Fibroblast of skin of right biceps (primary cell): ENCODE measurements at places on chromosomes 1 and 21.

- DNase-seq, result no peak
These were observed 363.1 kb downstream of the PLPP3 start for GRCh38 chr1:56216218-56216617.

- no peak for DNase-seq
These were observed 75.0 kb downstream of the CENPF start for GRCh38 chr1:214677945-214678344.

DNA sequence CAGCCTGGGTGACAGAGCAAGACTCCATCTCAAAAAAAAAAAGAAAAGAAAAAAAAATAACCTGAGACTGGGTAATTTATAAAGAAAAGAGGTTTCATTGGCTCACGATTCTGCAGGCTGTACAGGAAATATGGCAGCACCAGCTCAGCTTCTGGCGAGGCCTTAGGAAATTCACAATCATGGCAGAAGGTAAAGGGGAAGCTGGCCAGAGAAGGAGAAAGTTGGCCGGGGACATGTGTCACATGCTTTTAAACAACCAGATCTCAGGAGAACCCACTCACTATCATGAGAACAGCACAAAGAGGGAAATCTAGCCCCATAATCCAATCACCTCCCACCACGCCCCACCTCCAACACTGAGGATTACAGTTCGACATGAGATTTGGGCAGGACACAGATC is 125.3 kb downstream of the DISP1 start:
- DNase-seq, result no peak

GRCh38 chr1:208042041-208042615 is 131.2 kb upstream of the CD34 start:
- no peak for DNase-seq

DNA sequence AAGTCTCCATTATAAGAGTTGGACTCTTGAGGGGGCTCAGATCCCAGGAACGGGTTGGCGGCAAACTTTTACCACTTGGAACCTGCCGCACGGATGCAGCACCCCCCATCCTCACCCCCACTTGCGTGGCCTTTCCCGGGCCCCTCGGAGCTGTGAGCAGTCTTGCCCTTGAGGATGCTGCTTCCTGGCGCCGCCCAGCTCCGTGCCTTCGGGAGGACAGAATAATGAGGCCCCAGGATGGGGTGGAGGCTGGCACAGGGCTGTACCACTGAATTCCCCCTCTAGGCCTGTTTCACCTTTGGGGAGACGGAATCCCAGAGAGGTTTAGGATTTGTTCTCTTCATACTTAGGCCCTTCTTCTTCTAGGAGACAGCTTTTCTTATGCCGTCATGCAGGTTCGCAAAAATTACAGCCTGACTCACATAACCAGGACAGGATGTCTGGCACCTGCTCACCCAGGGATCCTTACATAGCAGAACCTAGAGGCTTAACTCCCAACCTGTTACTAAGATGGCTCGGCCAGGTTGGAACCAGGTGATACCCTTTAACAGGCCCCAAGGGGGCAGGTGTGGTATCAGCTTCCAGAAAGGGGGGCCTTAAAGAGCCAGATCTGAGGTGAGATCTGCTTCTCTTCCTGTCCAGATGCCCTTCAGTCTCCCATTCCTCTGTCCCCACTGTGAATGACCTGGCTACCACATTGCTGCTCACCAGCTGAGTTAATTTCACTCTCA is 1.5 kb downstream of the TRNP1 start:
- no peak for DNase-seq

- DNase-seq, result no peak
These were observed 806.1 kb downstream of the LTN1 start for GRCh38 chr21:28186604-28187003.

DNA sequence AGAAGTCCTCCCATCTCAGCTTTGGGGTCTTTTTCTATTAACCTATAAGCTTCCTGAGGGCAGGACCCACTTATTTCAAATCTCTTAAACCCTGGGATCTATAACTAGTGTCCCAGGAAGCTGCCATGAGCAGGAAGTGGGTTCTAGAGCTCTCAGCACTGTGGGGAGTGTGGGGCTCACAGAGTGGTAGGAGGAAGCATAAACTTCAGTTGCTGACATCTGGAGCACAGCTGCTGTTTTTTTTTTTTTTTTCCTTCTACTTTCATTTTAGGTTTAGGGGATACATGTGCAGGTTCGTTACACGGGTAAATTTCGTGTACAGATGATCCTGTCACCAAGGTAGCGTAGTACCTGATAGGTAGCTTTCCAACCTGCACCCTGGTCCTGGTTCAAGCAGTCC is 59.3 kb downstream of the AK4 start:
- DNase-seq, result no peak

GRCh38 chr1:246117066-246117791 is 389.9 kb downstream of the SMYD3 start:
- peak; percentile 50 for DNase-seq

DNA sequence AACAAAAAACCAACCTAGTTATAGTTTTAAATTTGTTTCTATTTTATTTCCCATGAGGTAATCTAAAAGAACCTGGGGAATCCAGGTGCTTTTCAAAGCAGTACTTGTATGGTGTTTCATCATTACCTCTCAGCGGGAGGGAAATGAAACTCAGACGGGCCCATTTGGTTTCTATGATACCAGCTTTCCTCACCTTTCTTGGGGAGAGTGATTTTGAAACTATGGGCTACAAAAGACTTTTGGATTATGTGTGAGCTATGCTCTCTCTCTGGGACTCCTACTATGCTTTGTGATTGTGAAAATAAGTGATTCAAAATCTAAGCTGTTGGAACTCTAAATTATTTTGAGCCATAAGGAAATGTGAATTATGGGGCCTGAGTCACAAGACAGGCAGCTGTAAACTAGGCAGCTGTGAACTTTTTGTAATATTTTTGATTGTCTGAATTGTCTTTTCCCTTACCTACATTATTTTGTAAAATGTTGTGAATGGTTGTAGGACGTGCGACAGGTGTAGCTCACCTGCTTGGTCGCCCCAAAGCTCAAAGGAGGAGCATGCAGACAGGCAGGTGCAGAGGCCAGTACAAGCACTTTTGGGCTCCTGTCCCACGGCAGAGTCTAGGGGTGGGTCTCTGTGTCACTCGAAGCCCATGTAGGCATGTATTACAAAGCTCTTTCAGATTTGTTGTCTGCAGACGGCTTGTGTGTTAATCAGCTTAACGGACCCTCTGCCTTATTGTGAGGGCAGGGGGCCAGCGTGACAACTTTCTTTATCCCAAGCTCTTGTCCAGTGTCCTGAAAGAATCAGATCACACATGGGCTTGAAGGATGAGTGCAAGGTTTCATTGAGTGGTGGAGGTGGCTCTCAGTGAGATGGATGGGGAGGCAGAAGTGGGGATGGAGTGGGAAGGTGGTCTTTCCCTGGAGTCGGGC is 64.8 kb upstream of the BACH1 start:
- DNase-seq, result peak; percentile 34
